ENCODE measurements at places on chromosomes 1 and 21. TPM values are rescaled to one million over a fixed set of nuclear protein-coding genes. Genes with fewer than 3 reads are reported as not detected.

The BEND5 gene
- total RNA-seq: 16.3 TPM

The OR2M3 gene
- not detected for total RNA-seq

The TAF13 gene
- 46.1 TPM for total RNA-seq

The CFHR2 gene
- not detected for total RNA-seq

The MEGF6 gene
- 32.8 TPM for total RNA-seq

The NGF gene
- total RNA-seq: 3.4 TPM

The MEX3A gene
- total RNA-seq: 37.0 TPM

The MYBPH gene
- 4.5 TPM for total RNA-seq

The UBASH3A gene
- not detected for total RNA-seq

The GIPC2 gene
- total RNA-seq: 2.1 TPM

The CFHR5 gene
- not detected for total RNA-seq

The CFAP57 gene
- total RNA-seq: 1.2 TPM

The PALMD gene
- 39.4 TPM for total RNA-seq

The OR2T33 gene
- total RNA-seq: not detected

Measured in camera-type eye (tissue), 1 donor.